Stromal cell of bone marrow (primary cell): ENCODE measurements at places on chromosomes 4 and X.

DNA sequence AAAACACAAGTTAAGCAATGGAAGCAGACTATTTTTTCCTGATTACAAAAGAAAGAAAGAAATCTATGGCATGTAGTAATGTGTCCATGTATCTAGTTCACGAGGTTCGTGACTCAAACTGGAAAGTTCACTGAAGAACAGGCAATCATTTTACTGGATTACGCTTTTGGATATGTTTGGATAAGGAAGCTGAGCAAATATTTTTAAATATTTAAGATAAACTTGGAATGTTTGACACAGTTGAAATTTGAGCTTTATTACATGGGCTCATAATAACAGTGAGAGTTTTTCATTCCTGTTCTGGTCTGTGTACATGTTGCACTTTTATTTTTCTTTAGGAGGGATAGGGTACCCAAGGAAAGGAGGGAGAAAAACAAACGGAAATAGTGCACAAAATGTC, 244.2 kb upstream of the GK2 start:
- peak; percentile 52 for DNase-seq

- peak; percentile 8 for DNase-seq
These were observed at the start of gene LRCH2 for GRCh38 chrX:115233497-115234455. TSS of gene LRCH2 (minus strand) at chrX:115234096. CDS start at chrX:115234041, 55 bp downstream.

DNA sequence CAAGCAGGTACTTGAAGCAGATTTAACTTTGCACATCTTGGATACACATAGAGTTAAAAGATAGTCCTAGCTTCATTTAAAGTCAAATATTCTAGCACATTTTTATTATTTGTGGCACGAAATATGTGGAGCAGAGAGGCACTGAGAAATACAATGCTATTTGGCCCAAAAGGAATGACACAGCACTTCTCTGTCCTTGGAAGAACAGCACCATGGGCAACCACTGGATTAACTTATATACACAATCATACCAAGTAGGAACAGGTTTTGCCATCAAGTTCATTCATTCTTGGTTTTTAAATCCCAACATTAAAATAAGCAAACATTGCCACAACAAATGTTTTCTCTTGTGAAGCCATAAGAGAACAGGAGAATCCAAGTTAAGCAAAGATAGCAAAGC, 924 bp upstream of the ENAM start:
- DNase-seq: no peak

- no peak for DNase-seq
These were observed 262.1 kb downstream of the NKX6-1 start for GRCh38 chr4:84237008-84237407.

- peak; percentile 78 for DNase-seq
These were observed 26.8 kb upstream of the CLDN24 start for GRCh38 chr4:183348706-183349659.

GRCh38 chrX:23797371-23798128, 14.6 kb downstream of the SAT1 start:
- no peak for DNase-seq

GRCh38 chrX:9037296-9037695, 3.4 kb upstream of the FAM9B start:
- no peak for DNase-seq

DNA sequence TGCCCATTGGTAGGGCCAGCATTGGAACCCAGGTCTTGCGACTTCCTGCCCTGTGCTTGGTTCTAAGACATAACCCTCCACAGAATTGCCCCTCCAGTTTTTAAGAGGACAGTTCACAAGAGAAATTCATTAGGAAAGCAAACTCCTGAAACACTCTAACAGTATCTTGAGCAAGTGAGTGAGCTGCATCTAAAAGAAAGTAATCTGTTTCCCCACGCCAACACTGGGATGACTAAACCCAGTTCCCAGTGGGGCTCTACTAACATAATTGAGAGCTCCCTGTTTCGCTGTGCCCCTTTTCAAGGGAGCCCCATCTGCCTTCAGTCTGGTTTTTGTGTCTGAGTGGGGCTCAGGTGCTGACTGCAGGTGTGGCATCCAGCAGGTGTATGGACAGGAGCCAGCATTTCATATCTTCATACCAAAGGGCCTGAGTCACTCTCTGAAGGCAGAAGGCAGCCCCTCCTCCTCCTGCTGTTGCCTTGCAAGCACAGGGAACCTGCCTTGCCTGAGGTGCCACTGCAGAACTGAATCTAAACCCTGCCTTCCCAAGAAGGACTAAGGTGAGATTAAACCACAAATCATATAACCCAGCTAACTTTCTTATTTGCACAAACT, 8.0 kb downstream of the AMOT start:
- DNase-seq: no peak

DNA sequence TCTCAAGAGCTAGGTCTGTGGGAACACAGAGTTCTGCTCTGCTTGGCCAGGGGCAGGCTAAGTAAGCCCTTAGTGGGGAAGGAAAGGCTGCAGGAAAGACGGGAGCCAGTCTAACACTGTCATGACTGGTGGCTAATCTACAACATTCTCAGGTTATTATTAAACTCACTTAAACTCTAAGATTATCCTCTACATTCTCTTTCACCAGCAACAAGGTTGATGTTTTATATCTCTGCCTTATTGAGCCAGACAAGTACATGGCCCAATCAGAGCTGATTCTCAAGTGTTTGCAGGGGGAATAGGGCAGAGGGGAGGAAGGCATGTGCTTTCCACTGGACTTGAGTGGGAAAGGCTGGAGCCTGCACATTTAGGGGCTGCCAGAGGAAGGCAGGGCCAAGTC, 50.9 kb upstream of the FAM241A start:
- DNase-seq: no peak

DNA sequence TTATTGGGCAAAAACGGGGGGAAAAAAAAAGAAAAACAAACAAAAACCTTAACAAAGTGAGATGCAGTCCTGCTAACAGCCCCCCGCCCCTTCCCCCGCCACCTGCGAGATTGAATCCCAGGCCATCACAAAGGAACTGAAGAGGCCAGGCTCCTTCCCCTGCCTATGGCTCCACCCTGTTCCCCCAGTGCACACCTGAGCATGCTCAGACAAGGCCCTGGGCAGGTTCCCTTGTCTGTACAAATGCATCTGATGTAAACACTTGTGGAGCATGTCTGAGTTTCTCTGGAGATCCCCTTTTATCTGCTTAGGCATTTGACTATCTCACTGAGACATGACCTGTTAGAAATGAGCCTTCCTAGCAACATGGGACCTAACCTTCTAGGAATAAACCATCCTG, 983.7 kb upstream of the PABPC4L start:
- DNase-seq: no peak

DNA sequence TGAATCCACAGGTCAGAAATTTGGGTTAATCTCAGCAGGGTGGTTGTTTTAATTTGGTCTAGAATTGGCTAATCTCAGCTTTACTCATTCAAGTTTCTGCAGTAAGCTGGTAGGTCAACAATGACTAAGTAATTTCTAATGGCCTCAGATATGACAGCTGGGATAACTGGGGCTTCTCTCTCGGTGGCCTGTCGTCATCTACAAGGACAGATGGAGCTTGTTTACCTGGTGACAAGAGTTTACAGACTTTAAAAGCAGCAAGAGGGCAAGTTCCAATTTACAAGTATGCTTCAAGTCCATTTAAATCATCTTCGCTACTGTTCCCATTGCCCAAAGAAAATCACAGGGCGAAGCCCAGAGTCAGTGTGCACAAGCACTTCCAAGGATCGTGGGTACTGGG, 453.9 kb downstream of the PDHA2 start:
- no peak for DNase-seq

- no peak for DNase-seq
These were observed 67.9 kb upstream of the OGT start for GRCh38 chrX:71464968-71465367.

- no peak for DNase-seq
These were observed 83.3 kb upstream of the HTR2C start for GRCh38 chrX:114500622-114501021.

GRCh38 chrX:46695491-46695890, 63.4 kb downstream of the SLC9A7 start:
- DNase-seq: no peak
